ENCODE measurements at places on chromosomes 12 and 14.

- DNase-seq: no peak
These were observed 75.4 kb downstream of the BTG1 start for GRCh38 chr12:92070054-92070863.

- DNase-seq: no peak
These were observed 33.4 kb upstream of the ERGIC2 start for GRCh38 chr12:29414368-29414767.

- DNase-seq: no peak
These were observed 17.9 kb downstream of the ZDHHC22 start for GRCh38 chr14:77123381-77124325.

DNA sequence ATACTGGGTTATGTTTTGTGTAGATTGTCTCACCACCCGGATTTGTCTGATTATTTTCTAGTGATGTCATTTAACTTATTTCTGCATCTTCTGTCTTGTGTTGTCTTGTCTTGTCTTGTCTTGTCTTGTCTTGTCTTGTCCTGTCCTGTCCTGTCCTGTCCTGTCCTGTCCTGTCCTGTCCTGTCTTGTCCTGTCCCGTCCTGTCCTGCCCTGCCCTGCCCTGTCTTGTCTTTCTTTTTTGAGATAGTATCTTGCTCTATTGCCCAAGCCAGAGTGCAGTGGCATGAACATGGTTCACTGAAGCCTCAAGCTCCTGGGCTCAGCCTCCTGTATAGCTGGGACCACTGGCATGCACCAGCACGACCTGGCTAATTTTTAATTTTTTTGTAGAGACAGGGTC is 25.6 kb downstream of the DERA start:
- no peak for DNase-seq

GRCh38 chr14:44970907-44971306 is 8.9 kb downstream of the TOGARAM1 start:
- DNase-seq: no peak

DNA sequence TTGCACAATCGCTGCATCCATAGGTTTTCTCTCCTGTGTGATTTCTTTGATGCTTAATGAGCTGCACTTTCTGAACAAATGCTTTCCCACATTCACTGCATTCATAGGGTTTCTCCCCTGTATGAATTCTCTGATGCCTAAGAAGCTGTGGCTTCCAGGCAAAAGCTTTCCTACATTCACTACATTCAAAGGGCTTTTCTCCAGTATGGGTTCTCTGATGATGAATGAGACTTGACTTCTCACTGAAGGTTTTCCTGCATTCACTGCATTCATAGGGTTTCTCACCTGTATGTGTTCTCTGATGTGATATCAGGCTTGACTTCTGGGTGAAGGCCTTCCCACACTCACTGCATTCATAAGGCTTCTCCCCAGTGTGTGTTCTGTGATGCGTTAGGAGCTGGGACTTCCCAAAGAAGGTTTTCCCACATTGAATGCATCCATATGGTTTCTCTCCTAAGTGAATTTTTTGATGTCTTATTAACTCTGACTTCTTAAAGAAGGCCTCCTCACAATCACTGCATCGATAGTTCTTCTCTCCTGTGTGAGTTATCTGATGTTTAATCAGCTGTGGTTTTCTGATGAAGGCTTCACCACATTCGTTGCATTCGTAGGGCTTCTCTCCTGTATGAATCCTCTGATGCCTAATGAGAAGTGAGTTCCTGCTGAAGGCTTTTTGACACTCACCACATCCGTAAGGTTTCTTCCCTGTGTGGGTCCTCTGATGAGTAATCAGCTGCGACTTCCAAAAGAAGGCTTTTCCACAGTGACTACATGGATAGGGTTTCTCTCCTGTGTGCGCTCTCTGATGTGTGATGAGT is 30.3 kb downstream of the ZNF605 start:
- DNase-seq: no peak

DNA sequence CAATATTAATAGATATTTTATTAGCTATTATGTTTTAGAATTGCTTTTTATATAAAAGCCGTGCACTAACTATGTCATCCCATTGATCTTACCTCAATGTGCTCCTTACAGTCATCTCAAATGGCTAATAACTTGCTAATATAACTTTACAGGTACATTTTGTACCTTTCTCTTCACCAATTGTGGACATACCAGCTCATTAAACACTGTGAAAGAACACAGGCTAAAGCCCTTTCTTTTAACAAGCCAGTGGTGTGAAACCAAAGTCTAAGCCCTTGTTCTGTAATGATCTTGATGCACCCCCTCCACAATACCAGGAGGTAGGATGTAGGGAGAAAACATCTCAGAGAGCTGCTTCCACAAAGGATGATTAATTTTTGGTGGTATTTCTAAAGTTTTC is 675.3 kb upstream of the USP15 start:
- no peak for DNase-seq

GRCh38 chr14:46574221-46574977 is 77.2 kb downstream of the RPL10L start:
- no peak for DNase-seq

DNA sequence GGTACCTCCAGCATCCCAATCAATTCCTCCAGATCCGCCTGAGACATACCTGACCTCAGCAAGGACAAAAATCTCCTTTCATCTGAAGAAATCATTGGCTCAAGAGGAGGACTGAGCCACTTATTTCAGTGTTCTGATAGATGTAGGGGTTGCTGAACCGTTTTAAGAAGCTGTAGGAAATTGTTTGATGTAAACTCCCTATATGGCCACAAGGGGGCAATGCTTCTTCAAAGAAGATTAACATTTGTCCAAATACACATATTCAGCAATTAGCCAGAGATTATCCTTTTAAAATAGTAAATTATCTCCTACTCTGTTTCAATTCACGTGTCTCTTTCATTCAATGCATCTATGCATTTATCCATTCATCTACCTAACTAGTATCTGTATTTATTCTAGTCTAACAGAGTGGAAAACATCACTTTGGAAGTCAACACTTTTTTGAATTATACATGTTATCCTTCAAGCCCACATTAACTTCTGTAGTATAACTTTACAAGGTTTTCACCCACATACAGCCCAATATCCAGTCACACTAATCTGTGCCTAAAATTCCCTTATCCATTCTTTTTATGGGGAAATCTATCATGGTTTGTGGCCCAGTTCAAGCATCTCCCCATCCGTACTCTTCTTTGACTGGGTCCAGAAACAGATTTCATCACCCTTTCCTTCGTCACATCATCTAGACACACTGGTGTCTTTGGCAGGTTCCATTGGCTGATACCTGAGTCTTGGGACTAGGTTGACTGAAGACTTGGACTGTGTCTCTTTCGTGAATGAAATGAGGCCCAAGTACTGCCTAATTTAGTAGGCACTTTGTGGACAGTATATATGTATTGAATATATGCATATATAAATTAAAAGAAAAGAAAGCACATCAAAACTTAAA is 411.0 kb upstream of the OR4E1 start:
- DNase-seq: peak; percentile 61

DNA sequence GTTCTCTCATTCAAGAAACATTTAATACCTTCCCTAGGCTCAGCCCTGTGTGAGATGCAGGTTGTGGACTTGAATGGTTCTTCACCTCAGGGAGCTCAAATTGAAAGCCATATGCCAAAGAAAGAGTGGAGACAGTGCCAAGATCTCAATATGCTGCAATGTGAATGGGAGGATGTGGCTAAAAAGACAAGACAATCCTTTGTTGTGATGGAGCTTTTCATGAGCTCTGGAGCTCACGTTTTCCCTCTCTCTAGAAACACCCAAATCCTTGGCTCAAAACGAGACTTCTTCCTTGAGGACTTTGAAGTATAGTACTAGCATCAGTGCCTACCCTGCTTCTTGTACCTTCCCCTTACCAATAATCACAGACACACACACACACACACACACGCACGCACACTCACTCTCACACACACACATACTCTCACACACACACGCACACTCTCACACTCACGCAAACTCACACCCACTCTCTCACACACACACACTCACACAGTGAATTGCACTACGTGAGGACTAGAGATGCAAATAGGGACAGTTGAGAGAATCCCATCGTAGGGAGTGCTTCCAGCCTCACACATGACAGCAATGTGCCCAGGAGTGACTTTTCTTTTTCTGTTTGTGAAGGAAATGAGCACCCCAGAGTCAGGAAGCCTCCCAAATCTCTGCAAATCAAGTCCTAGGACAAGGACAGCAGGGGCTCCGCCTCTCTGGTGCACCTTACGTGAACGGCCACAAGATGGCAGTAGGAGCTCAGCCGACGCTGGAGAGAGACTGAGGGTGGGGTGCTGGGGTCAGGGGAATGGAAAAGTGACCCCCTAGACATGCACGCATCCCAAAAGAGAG is 231.4 kb downstream of the PCNX1 start:
- peak; percentile 60 for DNase-seq

DNA sequence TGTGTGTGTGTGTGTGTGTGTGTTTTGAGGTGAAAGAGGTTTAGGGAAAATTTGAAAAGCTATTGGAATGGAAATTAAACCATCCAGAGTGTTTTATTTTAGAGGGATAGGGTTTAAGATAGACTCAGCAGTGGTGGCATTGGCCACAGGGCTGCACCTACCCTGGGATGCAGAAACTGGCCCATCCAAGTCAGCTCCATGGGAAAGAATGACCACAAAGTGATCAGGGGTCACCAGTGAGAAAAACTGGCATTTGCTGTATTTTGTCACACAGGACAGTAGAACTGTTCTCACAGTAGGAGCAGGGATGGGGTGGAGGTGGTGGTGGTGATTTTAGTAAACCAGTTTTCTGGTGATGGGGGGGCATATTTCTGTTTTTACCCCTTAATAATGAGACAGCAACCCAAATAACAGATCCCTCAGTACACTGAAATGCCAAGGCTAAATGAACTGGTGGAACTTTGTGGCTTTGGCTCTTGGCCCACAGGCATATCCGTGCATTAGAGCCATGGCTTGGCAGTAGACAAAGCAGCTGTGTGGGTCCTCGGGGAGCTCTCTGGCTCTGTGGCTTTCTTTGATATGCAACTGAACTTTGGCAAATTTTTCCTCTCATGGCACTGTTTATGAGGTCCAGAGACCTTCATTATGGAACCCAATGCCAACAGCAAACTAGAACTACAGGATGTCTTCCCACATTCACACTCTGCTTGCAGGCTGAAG is 348.3 kb downstream of the ZFP36L1 start:
- DNase-seq: no peak

- no peak for DNase-seq
These were observed 8.0 kb downstream of the ANO6 start for GRCh38 chr12:45223868-45224267.

DNA sequence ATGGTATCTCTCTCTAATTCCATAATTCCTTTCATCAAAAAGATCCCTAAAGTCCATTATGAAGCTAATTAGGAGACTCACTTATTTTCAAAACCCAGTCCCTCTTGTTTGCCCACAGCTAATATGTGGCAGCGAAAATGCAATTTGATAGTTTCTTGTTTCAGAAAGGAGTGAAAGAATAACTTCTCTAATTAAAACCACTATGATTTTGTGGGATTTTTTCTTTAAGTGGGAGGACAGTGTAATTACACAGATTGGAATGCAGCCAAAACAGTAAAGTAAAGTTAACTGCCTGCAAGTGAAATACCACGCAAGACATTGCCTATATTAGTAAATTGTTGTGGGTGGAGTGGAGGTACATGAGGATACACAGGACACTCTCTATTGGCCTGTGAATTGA is 50.0 kb downstream of the PTPRO start:
- DNase-seq: no peak

DNA sequence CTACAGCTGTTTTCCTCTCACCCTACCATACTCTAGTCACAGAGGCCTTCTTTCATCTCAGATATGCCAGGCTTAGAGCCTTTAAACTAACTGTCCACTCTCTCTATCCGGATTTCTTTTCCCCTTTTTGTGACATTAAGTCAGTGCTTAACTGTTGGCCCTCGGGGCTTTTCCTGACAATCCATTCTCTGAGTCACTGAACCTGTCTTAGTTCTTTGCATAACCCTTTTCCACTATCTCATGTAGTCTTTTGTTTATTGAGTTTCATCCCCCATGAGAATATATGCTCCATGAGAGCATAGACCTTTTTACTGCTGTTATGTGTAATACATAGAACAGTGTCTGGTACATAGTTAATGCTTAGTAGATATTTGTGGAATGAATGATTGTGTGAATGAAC is 68.7 kb downstream of the PLEKHA5 start:
- DNase-seq: no peak

GRCh38 chr14:21924479-21924878 is 250.9 kb upstream of the OR4E1 start:
- peak; percentile 72 for DNase-seq

- no peak for DNase-seq
These were observed 42.4 kb upstream of the RAD51AP1 start for GRCh38 chr12:4496145-4496838.

- DNase-seq: no peak
These were observed 850.3 kb upstream of the FOXG1 start for GRCh38 chr14:27916326-27916725.

GRCh38 chr12:67068761-67069450 is 200.3 kb upstream of the CAND1 start:
- DNase-seq: peak; percentile 38

- no peak for DNase-seq
These were observed 18.2 kb downstream of the ACVRL1 start for GRCh38 chr12:51925346-51926063.

DNA sequence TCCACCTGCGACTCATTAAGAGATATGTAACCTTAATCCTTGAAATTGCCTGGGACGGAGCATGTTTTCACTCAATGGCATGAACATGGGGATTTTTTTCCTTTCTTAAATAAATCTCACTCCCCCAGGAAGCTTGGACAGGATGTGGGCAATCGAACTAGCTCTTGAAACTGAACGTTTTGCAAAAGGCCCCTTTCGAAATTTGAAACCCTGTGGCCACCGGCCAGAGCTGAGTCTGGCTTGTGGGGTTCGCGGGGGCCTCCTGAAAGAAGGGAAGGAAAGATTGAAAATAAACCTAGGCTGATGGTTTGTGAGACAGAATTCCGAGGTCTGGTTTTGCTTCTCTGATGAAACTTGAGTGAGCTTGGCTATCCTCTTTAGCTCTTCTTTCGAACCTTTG is 101.4 kb upstream of the RTL1 start:
- DNase-seq: no peak
